ENCODE measurements at places on chromosomes 16 and 17.
A peak's percentile ranks its signal among the peaks of the same experiment; 100 is the strongest.

- DNase-seq, result no peak
Measured at GRCh38 chr17:28573966-28574480, 2.7 kb downstream of the ALDOC start.

- no peak for DNase-seq
Measured at GRCh38 chr17:82864713-82865248, 25.0 kb upstream of the ZNF750 start.

DNA sequence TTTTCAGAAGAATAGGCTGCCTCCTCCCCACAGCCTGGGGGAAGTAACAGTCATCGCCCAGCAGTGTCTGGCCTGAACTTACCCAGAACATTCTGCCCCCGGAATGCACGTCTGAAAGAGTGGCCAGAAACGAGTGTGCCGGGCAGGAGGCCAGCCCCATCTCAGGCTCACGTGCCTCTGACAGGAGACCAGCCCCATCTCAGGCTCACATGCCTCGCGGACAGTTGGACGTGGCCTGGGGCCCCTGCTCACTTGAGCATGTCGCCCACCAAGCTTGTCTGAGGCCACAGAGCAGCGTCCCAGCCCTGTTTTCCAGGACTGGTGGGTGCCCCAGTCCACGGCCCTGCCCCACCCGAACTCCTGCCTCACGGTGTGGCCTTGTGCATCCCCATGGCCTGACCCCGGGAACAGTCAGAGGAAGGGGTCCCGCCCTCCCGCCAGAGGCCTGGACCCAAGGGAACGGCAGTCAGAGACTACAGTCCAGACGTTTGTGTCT lies 16.3 kb upstream of the CDH15 start:
- no peak for DNase-seq

DNA sequence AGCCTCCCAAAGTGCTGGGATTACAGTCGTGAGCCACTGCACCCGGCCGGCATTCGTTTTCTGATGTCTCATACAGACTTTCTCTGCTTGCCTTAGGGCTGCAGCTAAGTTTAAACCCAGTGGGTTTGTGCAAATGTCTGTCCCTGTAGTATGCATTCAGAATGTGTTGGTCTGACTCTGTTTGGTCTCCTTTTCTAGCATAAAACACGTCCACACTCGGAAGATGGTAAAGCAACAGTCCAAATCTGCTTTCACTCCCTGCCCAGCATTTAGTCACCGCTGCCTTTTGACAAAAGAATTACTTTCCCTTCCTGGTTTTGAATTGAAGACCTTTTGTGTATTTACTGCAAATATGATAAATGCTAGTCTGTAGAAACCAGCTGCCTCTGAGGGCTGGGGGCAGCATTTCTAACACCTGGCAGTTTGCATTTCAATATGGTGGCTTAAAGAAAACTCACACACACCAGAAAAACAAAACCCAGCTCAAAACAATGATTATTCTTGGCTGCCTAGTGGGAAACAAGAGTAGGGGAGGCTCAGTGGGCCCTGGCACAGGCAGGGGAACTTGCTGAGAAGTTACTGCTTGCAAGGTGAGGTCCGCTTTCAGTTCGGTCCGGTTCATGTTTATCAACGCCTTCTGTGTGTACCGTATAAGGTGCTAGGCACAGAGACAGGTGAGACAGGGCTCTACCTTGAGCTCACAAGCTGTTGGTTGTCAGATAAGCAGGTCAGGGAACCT lies 56.9 kb downstream of the MSI2 start:
- DNase-seq, result no peak

- no peak for DNase-seq
Measured at GRCh38 chr17:31513731-31514427, 122.4 kb downstream of the RAB11FIP4 start.

- peak; percentile 39 for DNase-seq
Measured at GRCh38 chr17:40303009-40303657, 5.8 kb upstream of the RARA start.

DNA sequence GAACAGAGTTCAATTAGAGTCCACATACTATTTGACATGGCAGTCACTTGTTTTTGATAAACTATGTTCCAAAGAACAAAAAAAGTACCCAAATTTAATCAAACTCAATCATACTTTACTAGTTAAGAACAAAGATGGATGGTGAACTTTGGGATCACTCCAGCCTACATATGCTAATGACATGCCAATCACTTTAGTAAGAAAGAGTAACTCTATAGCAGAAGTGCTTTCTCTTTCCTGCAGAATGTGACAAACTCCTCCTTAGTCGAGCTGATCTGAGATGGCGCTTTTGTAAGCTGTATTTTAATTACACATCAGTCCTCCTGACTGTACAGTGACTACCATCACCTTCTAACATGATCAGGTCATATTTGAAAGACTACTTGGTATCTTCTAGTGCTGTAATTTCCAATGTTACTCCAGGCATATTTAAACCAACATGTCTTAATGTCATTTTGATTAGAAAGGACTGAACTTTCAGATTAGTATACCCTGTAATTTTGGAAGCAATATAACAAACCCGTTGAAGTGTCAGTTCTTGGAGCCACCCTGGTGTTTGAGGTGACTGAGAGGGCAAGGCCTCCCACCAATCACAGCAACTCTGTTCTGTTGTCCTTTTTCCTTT lies 4.1 kb downstream of the NETO2 start:
- DNase-seq, result no peak

GRCh38 chr17:64470625-64471024 lies 21.7 kb downstream of the MILR1 start:
- DNase-seq, result no peak

DNA sequence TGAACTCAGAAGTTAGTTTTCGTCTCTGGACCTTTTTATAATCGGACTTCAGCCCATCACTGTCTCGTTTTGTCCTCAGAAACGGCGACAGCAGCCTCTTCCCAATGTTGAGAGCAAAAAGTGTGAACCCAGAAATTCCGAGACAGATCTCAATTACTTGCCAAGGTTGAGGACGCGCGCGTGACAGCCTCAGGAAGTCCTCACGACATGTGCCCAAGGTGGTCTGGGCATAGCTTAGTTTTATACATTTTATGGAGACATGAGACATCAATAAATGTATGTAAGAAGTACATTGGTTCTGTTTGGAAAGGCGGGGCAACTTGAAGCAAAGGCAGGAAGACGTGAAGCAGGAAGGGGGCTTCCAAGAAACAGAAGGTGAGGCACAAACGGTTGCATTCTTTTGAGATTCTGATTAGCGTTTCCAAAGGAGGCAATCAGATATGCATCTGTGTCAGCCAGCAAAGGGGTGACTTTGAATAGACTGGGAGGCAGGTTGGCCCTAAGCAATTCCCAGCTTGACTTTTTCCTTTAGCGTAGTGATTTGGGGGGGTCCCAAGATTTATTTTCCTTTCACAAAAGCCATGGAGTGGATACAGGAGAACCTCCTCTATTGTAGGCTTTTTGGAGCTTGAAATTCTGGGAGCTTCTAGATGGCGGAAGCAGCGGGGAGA lies 583 bp upstream of the ZNF747 start:
- no peak for DNase-seq

- DNase-seq, result no peak
Measured at GRCh38 chr16:7422036-7422888, 89.6 kb downstream of the RBFOX1 start.

- peak; percentile 76 for DNase-seq
Measured at GRCh38 chr17:42819939-42820535, 4.0 kb downstream of the BECN1 start.

GRCh38 chr17:69268543-69269014 lies 40.0 kb upstream of the ABCA10 start:
- DNase-seq, result no peak

- no peak for DNase-seq
Measured at GRCh38 chr17:61335105-61335844, 64.4 kb upstream of the TBX2 start.

DNA sequence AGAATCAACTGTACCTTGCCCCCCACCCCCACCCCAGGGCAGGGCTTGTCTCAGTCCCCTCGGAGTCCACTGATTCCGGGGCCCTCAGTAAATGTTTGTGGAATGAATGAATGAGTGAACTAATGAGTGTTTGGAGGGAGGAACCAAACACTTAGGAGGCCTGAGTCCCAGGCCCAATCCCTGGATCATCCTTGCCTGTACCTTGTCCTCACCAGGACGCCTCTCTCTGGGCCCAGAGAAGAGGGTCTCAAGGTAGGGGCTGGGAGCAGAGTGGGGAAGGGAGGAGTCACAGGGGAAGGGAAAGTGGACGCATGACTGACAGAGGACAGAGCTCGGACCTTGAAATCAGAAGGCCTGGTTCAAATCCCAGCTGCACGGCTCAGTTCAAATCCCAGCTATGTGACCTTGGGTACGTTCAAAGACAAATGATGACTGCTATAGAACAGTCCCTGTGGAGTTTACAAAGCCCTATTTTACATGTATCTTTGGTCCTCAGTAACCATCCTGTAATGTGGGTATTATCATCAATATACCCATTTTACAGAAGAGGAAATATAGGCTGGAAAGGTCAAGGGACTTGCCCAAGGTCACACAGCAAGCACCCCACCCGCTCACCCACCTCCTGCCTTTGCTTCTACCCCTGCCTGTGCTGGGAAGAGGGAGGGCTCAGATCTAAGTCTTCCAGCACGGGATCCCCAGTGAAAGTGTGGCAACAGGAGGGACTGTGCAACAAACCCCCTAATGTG lies 18.3 kb downstream of the SLC4A1 start:
- no peak for DNase-seq

GRCh38 chr17:412211-413015 lies 59.8 kb upstream of the RPH3AL start:
- peak; percentile 60 for DNase-seq

- DNase-seq, result peak; percentile 2
Measured at GRCh38 chr16:13453938-13454553, 465.9 kb upstream of the ERCC4 start.

GRCh38 chr17:82006468-82007227 lies 16.0 kb downstream of the CENPX start:
- no peak for DNase-seq

DNA sequence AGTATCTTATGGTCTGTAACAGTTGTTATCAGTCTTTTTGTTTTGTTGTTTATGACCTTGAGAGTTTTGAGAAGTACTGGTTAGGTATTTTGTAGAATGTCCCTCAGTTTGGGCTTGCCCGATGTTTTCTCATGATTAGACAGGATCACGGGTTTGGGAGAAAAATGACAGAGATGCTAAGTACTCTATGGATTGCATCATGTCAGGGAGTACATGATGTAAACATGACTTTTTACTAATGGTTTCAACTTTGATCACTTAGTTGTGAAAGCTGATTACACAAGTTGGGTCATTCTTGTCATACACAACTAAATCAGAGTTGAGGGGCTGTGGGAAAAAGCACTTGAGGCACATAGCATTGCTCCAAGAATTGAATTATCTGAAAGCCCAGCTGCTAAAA lies 94.7 kb upstream of the SIAH1 start:
- no peak for DNase-seq

- no peak for DNase-seq
Measured at GRCh38 chr17:18968345-18968744, 16.4 kb downstream of the SLC5A10 start.

DNA sequence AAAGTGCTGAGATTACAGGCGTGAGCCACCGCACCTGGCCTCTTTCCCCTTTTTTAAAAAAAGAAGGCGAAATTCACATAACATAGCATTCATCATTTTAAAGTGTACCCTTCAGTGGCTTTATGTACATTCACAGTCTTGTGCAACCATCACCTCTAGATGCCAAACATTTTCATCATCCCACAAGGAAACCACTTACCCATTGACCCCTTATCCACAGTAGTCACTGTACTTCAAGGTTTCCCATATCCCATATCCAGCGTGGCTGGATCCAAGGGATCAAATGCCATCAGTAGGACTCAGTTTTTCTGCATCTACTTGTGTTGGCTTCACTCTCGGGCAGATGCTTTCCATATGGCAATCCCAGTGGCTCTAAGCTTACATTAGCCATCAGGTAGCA lies 50.3 kb downstream of the BMERB1 start:
- no peak for DNase-seq

- no peak for DNase-seq
Measured at GRCh38 chr17:9948928-9949327, 43.9 kb upstream of the RCVRN start.

DNA sequence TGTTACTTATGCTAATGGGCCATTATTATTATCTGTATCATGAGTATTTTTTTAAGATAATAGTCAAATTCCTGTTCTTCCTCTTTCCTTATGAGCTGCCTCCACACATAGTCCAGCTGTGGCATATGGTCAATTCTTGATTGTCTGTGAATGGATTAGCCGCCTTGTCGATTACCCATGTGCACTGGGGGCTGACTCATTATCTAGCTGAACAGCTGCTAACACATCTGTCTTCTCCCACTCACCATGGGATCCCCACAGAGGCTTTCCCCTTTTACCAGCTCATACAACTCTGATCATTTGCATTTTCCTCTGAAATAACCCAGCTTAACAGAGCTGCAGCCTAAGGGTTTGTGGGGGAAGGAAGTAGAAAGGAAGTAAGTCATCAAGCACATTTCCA lies 915.0 kb downstream of the CDH11 start:
- no peak for DNase-seq

GRCh38 chr17:28710861-28711722 lies 596 bp downstream of the PROCA1 start:
- DNase-seq, result peak; percentile 91

DNA sequence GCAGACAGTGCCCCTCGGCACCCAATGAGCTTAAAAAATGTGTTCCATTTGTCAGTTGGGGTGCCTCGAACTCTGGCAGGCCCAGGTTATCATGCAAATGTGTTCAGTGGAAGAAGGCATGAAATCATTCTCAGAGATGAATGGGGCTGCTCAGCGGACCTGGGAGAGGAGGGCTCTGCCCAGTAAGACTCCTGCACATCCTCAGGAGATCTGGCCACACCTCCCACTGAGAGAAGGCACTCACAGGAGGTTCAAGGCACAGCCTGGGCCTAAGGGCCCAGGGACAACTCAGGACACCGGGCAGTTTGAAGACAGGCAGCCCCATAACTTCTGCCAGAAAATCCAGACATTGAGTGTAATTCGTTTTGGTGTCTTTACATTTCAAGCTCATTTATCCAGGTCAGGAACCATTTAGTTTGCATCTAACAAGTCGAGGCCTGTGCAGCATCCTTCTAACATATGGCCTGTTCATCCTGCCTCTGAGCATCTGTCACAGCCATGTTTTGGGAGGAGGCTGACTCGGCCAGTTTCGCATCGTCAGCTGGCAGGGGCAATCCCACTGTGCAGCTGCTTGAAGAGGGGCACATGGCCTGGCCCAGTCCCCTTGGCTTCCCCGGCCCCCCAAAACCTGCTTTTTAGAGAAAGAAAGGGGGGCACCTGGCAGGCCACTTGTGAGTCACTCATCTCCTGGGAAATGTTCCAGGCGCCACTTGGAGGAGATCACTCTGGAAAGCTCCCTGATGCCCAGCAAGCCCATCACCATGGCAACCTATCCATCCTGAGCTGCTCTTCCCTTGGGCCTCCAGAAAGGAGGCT lies 31.2 kb upstream of the BCAR1 start:
- no peak for DNase-seq

Measured in stimulated activated naive CD8-positive, alpha-beta T cell treated with anti-CD3 and anti-CD28 coated beads, Interleukin-15, amount 100 ng/mL, for 72 hours (primary cell).